Right hindlimb (tissue), 1 donor: ENCODE measurements at places on chromosomes 2 and 18.

- no peak for DNase-seq
Measured at GRCh38 chr2:95220449-95220848, 13.1 kb downstream of the ZNF892 start.

DNA sequence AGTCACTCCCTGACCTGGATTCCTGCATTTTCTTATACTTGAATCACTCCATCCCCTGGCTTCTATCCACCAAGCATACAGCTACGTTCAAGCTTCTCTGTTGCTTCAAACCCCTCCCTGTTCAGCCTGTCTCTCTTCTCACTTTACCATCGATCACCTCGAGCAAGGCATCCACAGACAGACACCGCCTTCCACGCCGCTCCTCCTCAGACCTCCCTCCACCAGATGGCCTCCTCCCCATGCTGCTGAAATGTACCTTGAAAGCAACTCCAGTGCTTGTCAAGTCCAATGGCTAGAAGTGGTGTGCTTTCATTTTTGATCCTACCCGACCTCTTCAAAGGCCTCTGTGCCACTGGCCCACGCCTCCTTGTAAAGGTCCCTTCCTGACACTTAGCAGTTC, 131.3 kb upstream of the ACAA2 start:
- no peak for DNase-seq

DNA sequence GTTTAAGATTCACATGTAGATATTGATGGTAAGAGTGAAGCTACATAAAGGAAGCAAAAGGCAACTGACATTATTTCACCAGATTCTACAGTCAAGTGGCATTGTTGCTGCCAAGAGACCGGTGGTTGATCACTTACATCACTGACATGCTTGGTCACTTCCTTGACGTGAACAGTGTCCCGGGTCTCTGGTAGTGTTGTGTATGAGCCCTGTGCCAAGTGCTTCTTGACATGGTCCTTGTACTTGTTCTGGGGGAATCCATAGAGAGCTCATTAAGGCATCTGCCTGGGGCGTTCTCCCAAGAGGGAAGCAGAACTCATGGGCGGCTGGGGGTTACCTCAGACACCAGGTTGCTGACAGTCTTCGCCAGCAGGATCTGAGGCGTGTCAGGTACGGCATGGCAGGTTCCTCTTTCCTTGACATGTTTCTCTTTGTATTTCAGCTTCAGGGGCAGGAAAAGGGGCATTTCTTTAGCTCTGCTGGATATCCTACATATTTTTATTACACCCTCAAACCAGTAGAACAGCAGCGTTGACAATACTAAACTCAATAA, 116.2 kb downstream of the RIF1 start:
- DNase-seq: no peak

DNA sequence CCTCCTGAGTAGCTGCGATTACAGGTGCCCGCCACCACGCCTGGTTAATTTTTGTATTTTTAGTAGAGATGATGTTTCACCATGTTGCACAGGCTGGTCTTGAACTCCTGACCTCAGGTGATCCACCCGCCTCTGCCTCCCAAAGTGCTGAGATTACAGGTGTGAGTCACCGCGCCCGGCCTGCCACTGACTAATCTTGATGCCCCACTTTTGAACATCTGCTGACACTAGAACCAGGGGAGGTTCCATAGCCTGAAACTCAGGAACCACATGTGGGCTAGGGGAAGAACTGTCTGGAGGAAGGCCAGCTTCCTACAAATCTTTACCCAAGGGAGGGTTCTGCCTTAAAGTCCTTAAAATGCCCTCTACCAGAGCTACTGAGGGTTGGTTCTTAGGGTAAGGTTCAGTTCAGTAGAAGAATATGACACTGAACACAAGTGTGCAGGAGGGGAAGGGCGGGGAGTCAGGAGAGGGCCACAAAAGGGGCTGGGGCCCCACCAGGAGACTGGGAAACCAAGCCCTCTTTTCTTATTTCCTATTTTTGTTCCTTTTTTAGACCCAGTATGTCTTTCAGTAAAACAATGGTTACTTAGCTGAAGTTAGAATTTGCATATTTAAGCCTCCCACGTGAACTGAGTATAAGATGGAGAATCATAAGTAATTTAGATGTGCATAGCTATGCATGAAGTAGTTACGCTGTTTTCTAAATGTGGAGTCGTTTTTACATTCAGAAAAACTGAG, 6.3 kb upstream of the RAB31 start:
- no peak for DNase-seq

DNA sequence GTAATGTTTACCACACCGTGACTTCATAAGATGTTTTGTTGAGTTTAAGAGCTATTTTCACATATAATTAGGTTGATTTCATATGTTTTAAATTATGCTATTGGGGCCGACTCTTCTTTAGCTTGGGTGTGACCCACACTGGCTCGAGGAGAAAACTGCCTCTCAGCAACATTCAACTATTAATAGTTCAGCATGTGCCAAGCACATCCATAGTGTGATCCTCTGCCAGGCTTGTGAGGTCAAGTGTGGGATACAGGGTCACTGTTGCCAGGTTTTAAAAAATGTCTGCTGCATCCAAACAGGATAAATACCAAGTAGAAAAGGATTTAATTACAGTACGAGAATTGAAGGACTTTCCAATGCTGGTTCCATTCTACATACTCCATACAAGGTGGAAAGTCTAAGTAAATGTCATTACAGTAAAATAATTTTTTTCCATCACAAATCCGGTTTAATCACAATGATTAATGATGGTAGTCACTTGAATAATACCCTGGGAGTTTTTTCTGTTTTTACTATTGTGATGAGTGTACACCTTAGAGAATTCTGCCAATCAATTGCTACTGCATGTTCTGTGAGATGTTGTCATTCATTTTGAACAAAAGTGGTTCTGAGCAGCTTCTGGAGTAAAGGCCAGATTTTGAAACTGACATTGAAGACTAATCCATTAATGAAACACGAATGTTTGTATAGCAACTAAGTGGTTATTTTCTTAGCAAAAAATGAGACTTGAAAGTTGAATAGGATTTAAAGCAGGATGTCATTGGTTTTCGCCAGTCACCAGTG, 84.5 kb downstream of the ABI2 start:
- no peak for DNase-seq

DNA sequence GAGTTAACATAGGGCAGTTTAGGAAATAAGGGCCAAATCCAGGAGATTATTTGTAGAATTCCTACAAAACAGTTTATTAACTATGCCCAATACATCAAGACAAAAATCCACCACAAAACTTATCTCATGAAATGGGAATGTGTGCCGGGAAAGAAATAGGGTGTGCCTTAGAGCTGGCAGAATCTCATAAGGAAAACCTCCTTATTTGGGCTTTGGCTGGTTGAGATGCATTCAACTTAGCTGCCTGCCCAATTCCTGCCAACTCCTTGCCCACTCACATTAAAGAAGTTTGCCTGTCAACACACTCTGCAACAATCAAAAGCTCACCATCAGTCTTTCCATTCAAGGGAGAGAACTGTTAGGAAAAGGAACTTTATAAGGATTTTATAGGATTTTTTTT, 500.6 kb downstream of the SATB2 start:
- DNase-seq: no peak

DNA sequence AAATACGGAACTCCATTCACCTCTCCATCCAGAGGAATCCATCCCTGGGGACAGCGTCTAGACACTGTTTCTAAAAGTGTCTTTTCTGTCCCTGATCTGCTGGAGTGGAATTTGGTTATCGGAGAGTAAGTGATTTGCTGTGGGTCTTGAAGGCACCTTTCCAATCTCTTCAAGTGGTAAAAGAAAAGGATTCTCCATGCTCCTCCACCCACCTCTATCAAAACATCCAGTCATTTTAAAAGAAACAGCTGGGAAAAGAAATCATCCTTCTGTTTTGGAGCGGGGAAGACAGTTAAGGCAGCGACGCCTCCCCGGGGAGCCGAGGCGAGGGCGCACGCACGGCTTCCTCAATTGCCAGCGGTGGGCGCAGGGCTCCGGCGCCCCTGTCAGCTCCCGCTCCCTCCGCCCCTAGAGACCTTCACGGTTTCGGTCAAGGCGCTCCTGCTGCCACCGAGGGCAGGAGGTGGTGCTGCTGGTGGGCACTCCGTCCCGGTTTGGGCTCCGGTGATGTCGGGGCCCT, 547 bp downstream of the SLC35F5 start:
- no peak for DNase-seq

- no peak for DNase-seq
Measured at GRCh38 chr2:236052926-236053821, 115.0 kb downstream of the GBX2 start.

- DNase-seq: no peak
Measured at GRCh38 chr2:41741951-41742595, 305.7 kb upstream of the PKDCC start.

GRCh38 chr18:27579364-27579763, 394.3 kb upstream of the CHST9 start:
- DNase-seq: no peak
